ENCODE measurements at places on chromosomes 6 and 20.

- DNase-seq = no peak
Observed at GRCh38 chr6:83854001-83854501, 891 bp downstream of the RIPPLY2 start.

GRCh38 chr20:43238833-43239232, 49.1 kb upstream of the PTPRT start:
- no peak for DNase-seq

DNA sequence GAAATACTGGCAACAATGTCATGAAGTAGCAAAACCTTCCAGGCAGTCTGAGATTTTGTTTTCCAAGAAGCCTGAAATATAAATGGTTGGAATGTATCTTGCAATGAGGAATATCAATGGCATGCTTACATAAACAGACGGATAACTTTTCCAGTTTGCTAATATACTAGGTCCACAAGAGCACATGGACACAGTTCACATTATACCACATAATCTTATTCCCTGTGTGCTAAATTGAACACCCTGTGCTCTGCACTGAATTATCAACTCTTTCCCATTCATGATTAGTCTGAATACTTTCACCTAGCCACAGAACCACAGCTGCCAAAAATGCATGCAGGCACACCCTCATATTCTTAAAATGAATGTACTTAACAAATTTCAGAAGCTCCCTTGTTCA, 274.3 kb downstream of the COL12A1 start:
- no peak for DNase-seq

GRCh38 chr6:28117386-28118050, 6.9 kb upstream of the ZSCAN16 start:
- DNase-seq = no peak

DNA sequence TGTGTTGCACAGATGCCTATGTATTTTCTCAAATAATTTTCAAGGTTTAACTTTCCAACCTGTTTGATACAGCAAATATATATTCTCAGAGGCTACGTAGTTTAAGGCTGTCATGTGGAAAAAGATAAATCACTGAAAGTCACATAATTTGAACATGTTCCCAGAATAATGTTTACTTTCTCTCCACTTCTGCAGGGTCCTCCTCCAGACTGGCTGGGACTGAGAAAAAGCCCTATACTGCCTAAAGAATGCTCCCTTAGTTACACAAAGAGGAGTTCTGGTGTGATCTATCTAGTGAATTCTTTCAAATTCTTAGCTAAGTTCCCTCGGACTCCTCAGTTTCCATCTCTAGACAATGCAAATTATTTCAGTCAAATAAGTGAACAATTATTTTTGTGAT, 411.0 kb downstream of the C6orf118 start:
- DNase-seq = no peak

DNA sequence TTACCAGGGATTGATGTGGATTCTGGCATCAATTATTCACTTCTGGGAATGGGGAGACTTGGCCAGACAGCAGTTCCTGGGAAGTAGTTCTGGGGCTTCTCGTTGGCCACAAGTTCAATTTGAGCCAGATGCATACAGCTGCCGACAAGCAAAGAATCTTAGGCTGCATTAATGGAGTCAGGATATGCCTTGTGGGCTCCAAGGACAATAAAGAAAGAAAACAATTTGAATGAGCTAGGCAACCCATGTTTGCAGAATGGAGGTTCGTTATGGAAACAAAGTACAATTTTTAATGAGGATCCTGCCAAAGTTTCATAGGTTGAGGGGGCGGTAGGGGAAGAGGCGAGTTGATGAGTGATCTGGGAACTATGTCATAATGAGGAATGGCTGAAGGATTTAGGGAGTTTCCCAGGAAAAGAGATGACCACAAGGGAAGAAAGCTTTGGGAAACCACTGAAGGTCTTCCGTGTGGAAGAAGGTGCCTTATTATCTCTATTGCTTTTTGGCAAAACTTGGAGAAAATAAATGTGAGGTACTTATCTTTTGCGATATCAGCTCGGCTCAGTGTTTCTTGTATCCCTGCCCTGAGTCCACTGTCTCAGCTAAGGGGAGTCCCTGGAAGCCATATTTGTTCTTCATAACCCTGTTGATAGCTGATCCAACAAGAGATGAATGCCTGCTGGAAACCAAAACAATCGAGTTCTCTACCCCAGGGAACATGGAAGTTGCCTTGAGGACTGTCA, 181.0 kb upstream of the ZNF217 start:
- no peak for DNase-seq

DNA sequence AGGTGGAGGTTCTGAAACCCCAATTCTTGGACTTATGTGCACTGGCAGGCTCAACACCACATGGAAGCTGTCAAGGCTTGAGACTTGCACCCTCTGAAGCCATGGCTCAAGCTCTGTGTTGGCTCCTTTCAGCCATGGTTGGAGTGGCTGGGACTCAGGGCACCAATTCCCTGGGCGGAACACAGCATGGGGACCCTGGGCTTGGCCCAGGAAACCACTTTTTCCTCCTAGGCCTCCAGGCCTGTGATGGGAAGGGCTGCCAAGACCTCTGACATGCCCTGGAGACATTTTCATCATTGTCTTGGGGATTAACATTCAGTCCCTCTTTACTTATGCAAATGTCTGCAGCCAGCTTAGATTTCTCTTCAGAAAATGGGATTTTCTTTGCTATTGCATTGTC, 26.2 kb upstream of the CLDN20 start:
- DNase-seq = no peak

GRCh38 chr6:19841181-19841580, 4.0 kb downstream of the ID4 start:
- DNase-seq = no peak

DNA sequence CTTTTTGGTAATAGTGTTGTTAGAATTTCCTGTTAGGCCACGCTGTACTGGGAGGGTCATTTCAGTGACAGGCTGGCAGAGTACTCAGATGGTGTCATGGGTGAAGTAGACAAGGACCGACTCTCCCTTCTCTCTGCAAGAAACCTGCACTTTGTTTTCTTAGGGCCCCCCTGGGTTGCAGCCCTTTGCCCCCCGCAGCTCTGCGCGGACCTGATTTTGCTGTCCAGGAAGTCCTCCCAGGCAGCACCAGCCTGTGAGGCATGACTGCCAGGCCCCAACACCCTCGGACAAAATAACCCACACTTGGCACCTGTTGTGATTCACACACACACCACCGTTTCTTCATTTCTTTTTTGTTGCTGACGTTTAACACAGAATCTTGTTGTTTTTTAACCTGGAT, 21.8 kb upstream of the CLDN20 start:
- no peak for DNase-seq

- no peak for DNase-seq
Observed at GRCh38 chr6:165873976-165874375, 210.9 kb upstream of the PDE10A start.

- DNase-seq = no peak
Observed at GRCh38 chr20:54228841-54229240, 21.0 kb downstream of the PFDN4 start.

DNA sequence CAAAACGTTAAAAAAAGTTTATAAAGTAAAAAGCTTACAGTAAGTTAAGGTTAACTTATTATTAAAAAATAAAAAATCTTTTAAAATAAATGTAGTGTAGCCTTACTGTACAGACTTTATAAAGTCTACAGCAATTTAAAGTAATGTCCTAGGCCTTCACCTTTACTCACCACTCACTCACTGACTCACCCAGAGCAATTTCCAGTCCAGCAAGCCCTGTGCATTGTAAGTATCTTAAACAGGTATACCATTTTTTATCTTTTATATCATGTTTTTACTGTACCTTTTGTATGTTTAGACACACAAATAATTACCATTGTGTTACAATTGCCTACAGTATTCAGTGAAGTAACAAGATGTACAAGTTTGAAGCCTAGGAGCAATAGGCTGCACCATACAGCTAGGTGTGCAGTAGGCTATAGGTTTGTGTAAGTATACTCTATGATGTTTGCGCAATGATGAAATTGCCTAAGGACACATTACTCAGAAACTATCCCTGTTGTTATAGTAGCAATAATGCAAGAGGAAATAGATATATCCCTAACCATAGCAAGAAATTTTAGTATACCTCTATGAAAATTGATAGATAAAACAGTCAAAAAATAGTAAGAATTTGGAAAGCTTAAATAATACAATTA, 39.5 kb downstream of the FBXO5 start:
- DNase-seq = no peak

DNA sequence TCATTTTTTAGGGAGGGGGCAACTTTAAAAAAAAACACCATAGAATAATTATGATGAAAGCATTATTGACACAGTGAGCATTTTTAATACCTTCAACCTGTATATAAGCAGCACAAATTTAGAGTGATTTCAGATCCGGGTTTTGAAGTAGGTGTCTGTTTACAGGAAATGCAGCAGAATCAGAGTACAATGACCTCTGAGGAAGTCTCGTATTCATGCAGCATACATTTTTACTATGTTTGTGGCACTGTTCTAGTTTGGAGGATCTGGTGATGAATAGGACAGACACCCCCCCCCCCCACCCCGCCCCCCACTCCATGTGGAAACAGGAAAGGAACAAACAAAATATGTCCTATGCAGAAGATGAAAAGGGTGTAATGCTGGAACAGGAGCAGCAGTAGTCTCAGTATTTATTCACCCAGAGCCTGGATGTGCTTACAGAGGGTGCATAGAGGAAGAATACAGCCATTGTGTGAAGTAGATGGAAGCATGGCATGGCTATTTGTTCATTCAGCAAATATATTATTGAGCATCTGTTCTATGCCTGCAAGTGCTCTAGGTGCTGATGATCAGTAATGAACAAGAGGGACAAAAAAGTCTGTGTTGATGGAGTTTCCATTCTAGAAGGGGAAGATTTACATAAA, 19.7 kb downstream of the VAPB start:
- no peak for DNase-seq

- no peak for DNase-seq
Observed at GRCh38 chr6:75943381-75943780, 129.1 kb downstream of the IMPG1 start.

- no peak for DNase-seq
Observed at GRCh38 chr6:41538556-41539182, 7.5 kb upstream of the FOXP4 start.

DNA sequence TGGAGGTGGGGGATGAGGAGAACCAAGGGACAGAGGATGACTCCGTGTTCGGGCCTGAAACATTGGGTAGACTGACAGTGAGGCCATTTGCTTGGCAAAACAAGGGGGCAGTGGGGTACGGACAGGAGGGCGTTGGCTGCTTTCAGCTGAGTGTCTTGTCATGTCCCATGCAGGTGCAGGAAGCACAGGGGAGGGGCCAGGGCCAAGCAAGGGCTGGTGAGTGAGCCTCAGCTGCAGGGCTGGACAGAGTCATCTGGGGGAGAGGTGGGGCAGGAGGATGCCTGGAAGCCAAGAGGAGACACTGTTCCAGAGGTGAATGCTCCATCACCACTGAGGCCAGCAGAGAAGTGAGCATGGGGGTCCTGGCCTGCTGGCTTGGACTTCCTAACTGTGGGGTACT, 78.4 kb downstream of the ERMARD start:
- no peak for DNase-seq

- DNase-seq = no peak
Observed at GRCh38 chr6:105402090-105402938, 568 bp downstream of the PREP start.

GRCh38 chr6:30814146-30815040, 69.9 kb upstream of the DDR1 start:
- DNase-seq = no peak

- DNase-seq = no peak
Observed at GRCh38 chr20:33407251-33407650, 5.9 kb upstream of the CDK5RAP1 start.

DNA sequence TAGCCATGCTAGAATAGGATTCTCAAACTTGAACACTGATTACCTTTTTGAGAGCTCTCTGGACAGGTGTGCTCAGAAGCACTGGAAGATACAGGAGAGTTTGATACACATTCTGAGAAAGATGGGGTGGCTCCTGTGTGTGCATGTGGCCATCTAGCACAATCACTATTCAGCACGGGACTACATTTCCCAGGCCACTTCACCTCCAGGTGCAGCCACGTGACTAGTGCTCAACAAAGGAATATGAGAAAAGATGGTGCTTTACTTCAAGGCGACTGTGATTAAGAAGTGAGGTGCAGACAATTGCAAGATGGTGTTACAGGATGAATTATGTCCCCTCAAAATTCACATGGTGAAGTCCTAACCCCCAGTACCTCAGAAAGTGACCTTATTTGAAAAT, 103.8 kb downstream of the BACH2 start:
- no peak for DNase-seq

- no peak for DNase-seq
Observed at GRCh38 chr20:47117371-47117770, 222.7 kb downstream of the EYA2 start.

DNA sequence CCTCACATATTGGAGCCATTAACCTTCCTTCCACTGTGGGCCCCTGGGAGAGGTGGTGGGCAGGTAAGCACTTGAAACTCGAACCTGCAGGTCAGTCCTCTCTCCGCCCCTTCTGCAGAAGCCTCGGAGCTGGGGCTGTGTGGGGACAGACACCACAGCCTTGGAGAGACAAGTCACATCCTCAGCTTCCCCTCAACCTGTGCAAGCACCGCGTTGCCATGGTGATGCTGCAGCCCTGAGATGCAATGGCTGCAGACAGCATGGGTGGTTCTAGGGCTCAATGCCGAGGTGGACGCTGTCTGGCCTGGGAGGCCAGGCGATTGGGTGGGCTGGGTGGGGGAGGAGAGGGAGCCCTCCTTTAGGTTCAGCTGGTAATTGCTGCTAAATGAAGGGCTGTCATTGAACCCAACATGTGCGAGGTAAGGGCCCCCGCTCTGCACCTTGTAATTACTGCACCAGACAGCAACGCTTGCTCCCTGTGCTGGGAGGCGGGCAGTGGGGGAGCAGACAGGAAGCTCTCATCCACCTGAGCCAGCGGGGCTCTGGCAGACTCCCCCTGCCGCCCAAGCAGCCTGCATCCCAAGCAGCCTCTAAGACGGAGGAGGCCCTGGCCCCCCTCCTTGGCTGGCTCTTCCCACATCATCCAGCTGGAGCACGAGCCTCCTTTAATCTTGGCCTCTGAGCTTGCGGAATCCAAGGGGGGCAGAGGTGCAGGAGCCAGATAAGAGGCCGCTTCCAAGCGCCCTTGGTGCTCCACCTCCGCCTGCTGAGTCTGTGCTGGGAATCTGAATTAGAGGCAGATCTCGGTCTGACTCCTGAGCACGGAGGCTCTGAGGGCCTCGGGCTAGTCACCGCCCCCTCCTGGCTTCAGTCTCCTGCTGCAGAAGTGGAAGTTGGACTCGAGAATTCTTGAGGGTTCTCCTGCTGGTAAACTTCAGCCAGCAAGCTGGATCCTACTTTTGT, 39.8 kb upstream of the CDH22 start:
- no peak for DNase-seq

GRCh38 chr6:111449129-111449528, 33.9 kb downstream of the REV3L start:
- DNase-seq = no peak

DNA sequence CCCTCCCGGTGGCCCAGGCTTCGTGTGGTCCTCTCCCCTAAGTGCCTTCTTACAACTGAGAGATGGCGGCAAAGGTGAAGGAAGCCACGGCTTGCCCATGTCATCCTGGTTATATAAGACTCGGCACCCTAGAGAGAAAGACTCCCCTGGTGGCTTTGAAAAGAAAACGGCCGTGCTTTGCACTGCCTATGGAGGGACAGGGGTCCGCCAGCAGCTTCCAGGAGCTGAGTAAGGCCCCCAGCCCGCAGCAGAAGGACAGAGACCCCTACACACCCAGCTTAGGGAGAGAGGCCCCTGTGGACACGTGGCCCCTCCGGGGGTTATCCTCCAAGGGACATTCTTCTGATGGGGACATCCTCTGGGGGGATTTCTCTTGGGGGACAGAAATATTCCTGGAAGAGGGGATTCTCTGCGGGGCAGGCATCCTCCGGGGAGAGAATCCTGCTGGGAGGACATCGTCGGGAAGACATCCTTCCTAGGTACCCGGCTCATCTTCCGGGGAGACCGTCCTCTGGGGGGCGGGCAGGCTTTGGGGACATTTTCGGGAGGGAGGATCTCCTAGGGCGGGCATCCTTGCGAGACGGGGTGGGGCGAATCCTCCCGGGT, 511 bp upstream of the OGFR start:
- DNase-seq = no peak
